SK-MEL-5 (cell line): ENCODE measurements at places on chromosomes 2 and 18. TPM values are rescaled to one million over a fixed set of nuclear protein-coding genes. Genes with fewer than 3 reads are reported as not detected.
A peak's percentile ranks its signal among the peaks of the same experiment; 100 is the strongest.

GRCh38 chr2:73823916-73824523, 4.7 kb upstream of the STAMBP start:
- DNase-seq = peak; percentile 82

GRCh38 chr2:164815071-164815793, 26.4 kb downstream of the COBLL1 start:
- DNase-seq = no peak

Gene IL36RN
- not detected in 2 replicates for total RNA-seq

- no peak for DNase-seq
Measured at GRCh38 chr18:77084688-77085035, 47.9 kb downstream of the MBP start.

DNA sequence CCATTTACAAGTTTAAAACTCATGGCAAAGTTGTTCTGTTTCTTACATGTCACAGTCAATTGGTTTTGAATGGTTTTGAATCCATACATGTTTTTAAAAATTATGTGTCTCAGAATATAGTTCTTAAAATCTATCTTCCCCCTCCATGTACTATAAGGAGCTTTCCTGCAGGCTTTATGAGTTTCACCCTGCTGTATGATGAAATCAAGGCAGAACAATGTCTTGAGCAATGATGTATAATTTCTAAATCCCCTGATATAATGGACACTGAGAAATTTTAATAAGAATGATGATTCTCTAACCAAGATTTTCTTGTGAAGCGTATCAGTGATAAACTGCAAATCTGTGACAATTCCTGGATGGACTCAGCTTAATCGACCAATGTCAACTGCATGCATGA, 10.6 kb upstream of the ZNF516 start:
- no peak for DNase-seq

- no peak for DNase-seq
Measured at GRCh38 chr18:77560341-77560992, 310.8 kb downstream of the GALR1 start.

- DNase-seq = no peak
Measured at GRCh38 chr2:65136253-65136652, 6.3 kb upstream of the RAB1A start.

DNA sequence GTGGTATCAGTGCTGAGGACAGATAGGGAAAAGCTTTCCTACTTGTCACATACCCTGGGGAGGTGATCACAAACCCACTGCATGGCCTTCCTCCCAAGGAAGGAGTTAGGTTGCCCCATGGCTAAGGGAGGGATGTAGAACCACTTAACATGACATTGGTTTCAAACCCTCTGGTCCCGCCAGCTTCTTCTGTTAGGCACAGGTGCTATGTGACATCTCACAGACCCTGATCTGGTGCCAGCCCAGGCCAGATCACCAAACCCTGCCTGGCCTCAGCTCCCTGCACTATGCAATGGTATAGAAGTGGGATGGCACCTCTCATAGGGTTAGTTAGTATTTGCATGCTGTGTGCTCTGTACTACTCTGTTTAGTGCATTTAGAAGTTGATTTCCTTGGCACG, 58.0 kb downstream of the TCF7L1 start:
- no peak for DNase-seq

DNA sequence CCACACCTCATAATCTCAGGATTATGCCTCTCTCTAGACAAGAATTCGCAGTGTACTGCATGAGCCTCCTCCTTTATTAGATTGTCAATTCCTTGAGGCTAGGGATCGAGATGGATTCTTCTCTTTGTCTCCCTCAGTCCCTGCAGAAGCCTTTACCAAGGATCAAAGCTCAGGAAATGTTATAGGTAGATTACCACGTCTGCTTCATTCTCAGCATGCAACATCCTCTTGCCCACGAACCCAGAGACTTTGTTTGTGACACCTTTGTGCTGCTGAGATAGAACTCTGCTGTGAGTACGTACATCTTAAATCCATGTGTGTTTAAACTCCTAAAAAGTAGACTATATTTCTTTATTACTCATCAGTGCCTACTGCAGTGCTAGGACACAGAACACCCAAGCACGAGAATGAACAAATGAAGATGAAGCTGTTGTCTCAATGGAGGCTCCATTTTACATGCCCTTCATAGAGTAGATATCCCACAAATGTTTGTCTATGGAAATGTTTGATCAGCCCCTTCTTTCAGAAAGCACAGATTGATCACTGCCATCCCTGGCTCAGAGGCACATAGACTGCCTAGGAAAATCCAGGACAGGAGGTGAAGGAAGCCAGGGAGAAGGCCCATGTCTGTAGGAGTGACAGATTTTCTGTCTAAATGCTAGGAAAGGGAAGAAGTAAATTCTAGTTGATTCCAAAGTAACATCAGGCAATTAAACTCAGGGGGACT, 98.8 kb upstream of the KLHL29 start:
- no peak for DNase-seq

GRCh38 chr2:211061612-211062296, 505.4 kb downstream of the CPS1 start:
- no peak for DNase-seq

Gene ALPP
- total RNA-seq = not detected in 2 replicates
